Urinary bladder (tissue), 4 donors: ENCODE measurements at places on chromosomes 11 and 22. TPM values are rescaled to one million over a fixed set of nuclear protein-coding genes. Genes with fewer than 3 reads are reported as not detected.

DNA sequence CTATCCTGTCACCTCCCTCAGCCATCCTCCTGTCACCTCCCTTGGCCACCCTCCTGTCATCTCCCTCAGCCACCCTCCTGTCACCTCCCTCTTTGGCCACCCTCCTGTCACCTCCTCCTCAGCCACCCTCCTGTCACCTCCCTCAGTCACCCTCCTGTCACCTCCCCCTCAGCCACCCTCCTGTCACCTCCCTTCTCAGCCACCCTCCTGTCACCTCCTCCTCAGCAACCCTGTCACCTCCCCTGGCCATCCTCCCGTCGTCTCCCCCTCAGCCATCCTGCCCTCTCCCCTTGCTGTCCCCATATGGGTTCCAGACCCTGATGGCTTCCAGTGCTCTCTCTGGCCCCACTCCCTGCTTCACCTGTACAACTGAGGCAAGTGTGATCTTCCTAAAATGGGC lies 61.8 kb downstream of the SCUBE1 start:
- DNase-seq: no peak

- peak; percentile 23 for DNase-seq
Observed at GRCh38 chr11:8354622-8355415, 91.1 kb upstream of the LMO1 start.

DNA sequence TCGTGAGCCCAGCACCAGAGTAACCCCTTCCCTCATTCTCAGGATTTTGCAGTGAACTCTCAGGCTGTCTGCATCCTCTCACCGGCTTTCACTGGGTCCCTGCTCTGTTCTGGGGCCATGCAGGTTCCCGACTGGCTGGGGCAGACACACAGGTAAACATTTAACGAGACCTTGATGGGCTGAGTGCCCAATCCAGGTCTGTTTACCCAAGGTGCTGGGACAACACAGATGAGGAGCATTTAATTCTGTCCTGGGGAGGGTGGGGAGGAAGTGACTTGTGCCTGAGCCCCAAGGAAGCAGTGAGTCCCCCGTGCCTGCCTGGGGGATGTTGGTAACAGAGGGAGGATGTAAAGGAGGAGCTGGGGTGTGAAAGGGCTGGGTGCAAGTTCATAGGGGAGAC lies 4.4 kb downstream of the BIK start:
- peak; percentile 59 for DNase-seq

DNA sequence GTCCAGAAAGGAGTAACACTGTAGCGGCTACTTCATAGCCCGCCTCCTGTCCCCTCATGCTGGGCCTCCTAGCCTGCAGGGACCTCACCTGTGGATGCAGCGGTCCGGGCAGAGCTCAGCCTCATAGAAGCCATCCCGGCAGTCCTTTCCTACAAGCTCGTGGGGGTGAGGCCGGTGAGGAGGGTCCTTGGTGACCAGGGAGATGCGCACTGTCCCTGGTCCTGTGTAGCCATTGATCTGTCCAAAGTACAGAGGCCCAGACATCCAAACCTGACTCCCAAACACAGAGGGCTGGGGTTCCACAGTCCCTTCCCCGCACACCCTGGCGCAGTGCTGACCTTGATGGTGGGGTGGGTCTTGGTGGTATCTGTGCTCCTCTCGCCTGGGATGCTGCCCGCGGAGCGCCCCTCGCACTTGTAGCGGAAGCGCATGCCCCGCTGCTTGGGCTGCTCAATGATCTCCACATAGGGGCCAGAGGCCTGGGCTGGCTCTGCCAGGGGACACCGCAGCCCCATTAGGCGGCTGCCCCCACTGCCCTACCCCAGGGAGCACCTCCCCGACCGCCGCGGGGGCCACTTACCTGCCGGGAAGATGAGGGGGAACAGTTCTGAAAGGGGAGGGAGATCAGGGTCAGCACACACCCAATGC lies 993 bp downstream of the RELA start:
- no peak for DNase-seq

SCGB1A1 gene
- not detected for polyA plus RNA-seq

KIAA1671 gene
- polyA plus RNA-seq: 13.0 TPM

- no peak for DNase-seq
Observed at GRCh38 chr11:43942662-43943371, 380 bp downstream of the C11orf96 start.

RAB3IL1 gene
- polyA plus RNA-seq: 30.6 TPM

CRYAB gene
- polyA plus RNA-seq: 231 TPM

- peak; percentile 47 for DNase-seq
Observed at GRCh38 chr11:114075891-114076441, 16.5 kb downstream of the ZBTB16 start.

DNA sequence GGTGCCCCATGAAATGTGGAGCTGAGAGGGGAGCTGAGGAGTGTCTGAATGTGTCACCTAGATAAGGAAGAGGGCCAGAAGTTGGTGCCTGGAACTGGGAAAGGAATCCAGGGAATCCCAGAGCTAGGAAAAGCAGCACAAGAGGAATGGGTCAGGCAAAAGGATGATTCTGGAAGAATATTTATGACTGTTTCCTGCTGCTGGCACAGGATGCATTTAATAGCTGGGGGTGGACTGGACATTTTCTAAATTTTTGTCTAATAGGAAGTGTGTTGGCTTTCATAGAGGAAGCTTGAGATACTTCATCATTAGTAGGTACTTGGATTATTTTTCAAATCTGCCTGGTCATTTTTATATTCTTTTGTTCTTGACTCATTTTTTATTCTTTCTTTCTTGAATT lies 17.4 kb upstream of the MRGPRX2 start:
- DNase-seq: no peak

GRCh38 chr11:114133548-114134329 lies 74.2 kb downstream of the ZBTB16 start:
- no peak for DNase-seq

- DNase-seq: no peak
Observed at GRCh38 chr11:18223591-18224387, 12.8 kb downstream of the SAA4 start.

GRCh38 chr11:124943254-124943616 lies 7.4 kb upstream of the HEPACAM start:
- no peak for DNase-seq

- no peak for DNase-seq
Observed at GRCh38 chr11:129249923-129250322, 57.8 kb upstream of the ARHGAP32 start.

KRTAP5-11 gene
- polyA plus RNA-seq: not detected

DNA sequence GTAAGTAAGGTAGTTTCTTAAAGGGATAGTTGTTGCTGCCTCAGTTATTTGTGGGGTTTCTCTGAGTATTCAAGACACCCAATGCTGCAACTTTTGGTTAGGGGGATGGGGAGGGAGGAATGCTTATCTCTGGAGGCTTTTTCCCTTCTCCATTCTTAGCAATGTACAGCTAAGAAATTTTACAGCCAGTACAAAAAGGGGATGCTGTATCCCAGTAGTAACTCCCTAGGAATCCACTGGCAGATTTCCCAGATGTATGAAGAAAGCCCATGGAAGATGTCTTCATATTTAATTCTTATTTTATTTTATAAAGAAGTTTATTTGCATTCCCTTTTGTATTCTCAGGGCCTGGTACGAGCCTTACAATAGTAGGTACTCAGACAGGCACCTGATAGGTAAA lies 154.8 kb downstream of the ENTHD1 start:
- no peak for DNase-seq

- no peak for DNase-seq
Observed at GRCh38 chr11:26719289-26719973, 2.4 kb downstream of the SLC5A12 start.

- no peak for DNase-seq
Observed at GRCh38 chr22:42365942-42366695, 66.1 kb downstream of the NFAM1 start.

TMEM109 gene
- 183 TPM for polyA plus RNA-seq

DNA sequence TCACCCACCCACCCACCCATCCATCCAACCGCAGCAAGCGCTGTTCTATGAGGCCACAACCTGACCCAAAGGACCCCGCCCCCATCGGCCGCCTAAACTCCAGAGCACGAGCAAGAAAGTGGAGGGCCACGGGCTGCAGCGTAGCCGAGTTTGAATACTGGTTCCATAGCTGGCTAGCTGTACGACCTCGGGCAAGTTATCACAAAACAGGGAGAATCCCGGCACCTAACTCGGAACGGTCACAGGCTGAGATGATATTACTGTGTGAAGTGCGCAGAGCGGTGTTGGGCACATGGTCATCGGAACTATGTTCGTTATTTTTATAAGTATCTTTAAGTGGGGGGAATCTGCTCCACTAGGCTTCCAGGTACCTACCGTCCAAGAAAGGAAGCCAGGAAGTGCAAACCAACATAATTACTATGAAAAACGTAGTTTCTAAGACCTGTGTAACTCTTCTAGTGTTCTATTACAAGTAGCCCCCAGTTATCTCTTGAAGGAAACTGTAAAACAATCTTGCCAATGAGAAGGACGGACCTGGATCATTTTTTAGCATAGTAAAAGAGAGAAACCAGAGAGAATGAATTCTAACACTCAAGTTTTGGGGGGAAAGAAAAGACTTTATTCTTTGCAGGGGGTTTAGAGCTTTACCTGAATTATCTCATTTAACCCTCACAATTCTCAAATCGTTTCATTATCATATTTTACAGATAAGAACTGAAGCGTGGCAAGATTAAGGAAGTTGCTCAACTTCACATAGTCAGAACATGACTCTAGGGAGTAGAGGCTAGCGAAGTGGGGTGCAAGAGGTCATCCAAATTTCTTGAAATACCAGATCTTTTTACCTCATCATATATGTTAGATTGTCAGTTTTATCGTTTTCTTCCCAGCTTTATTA lies 663 bp upstream of the BUD13 start:
- no peak for DNase-seq

RASGRP2 gene
- polyA plus RNA-seq: 46.1 TPM

BACE1 gene
- 20.0 TPM for polyA plus RNA-seq

DLG2 gene
- polyA plus RNA-seq: 3.4 TPM

- DNase-seq: no peak
Observed at GRCh38 chr22:45240810-45241631, at the start of gene KIAA0930. Gene KIAA0930, minus strand, starts transcription at chr22:45240894. Its CDS starts 191 bp downstream, at chr22:45240703.

DNA sequence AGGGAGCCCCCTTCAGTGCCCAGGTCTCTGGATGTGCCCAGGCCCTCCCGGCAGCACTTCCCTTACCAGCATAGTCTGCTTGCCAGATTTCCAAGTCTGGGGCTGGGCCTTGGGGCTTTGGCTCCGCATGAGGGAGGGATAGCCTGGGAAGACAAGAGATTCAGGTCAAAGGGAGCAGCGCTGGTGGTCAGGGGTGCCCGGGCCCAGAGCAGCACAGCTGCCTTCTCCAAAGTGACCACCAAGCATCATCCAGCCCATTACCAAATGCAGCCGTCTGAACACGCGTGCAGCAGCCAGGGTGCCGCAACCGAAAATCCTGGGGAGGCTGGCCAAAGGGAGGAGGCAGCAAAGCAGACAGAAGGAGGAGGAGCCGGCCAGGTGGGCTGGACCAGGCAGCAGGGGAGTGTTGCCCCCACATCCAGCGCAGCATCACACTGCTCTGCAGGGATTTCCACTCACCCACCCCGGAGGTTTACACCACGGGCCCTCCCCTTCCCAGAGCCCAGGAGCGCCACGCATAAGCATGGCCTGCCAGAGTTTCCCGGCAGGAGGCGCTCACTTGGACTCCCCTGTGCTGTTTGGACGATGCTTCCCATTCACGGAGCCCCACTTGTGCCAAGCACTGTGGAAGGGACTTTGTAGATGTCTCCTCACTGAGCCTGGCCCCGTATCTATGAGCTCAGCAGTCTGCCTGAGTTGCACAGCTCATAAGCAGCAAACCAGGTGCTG lies 22.5 kb downstream of the TRIM29 start:
- no peak for DNase-seq

DNA sequence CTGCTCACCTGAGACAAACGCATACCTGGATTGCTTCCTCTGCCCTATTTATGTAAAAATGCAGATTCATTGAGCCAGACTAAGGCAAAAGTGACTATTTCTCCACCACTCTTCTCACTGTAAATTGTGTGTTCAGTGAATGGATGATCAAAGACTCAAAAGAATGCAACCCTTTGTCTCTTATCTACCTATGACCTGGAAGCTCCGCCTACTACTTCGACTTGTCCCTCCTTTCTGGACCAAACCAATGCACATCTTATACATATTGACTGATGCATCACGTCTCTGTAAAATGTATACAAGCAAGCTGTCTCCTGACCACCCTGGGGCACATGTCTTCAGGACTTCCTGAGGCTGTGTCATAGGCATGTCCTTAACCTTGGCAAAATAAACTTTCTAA lies 418.0 kb upstream of the SYN3 start:
- no peak for DNase-seq

DNA sequence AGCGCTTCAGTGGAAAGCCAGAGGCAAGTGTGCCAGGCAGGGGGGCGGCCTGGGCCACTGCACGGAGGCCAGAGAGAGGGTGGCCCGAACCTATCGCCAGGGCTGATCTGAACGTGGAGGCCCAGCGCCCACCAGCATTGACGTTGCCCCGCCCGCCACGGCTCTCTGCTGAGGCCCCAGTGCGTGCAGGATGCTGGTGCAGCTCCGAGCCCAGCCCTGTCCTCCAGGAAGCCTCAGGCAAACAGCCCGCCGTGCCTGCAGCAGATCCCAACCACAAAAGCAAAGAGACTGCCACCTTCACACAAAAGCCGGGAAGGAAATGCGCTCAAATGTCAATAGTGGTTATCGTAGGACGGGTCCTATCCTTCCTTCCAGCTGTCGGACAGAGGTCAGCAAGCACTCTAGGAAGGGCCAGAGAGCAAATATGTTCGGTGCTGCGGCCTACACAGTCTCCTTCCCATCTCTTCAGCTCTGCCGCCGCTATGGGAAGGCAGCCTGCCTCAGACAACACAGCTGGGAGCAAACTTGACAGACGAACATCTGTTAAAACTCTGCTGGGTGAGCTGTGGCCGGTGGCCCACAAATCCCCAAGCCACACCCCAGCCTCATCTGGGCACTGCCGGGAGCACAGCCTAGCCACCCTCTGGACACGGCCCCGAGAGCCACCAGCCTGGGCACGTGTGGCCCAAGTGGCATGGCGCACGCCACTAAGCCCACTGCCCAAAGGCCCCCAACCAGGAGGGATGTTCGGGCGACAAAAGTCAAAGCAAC lies 146.2 kb downstream of the CRYBB2 start:
- no peak for DNase-seq

GNAZ gene
- 12.2 TPM for polyA plus RNA-seq

CAVIN3 gene
- polyA plus RNA-seq: 254 TPM

IGLL1 gene
- not detected for polyA plus RNA-seq

DNA sequence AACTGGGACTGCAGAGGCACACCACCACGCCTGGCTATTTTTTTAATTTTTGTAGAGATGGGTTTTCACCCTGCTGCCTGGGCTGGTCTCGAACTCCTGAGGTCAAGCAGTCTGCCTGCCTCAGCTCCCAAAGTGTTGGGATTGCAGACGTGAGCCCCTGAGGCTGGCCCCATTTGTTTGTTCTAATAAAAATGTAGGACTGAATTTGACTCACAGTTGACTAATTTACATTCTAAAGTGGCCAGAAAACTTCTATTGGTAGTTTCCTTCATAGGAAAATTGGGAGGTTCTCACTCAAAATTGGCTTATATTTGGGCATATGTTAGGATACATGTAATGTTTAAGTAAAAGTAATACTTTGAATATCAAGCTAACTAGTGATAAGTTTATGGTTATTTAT lies 35.0 kb downstream of the PPFIA1 start:
- DNase-seq: no peak
